Stimulated activated CD4-positive, alpha-beta T cell treated with anti-CD3 and anti-CD28 coated beads, Interleukin-4, amount 100 ng/mL, for 24 hours (primary cell): ENCODE measurements at places on chromosomes 7 and 10.

GRCh38 chr7:118615-119391 is 73.6 kb upstream of the FAM20C start:
- no peak for DNase-seq

GRCh38 chr10:84820120-84820519 is 491.7 kb downstream of the CCSER2 start:
- no peak for DNase-seq

DNA sequence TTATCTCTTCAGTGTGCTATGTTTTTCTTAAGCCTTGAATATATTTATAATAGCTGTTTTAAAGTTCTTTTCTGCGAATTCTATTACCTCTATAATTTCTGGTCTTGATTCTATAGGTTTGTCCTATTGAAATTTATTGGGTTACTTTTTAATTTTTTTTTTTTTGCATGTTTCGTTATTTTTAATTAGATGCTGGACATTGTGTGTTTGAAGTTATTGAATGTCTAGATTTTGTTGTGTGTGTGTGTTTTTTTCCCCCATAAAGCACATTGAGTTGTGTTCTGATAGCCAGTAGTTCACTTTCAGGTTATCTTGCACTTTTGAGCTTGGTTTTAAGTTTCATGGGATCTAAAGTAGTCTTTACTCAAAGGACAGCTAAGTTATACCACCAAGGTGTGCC is 394.9 kb downstream of the RPS24 start:
- DNase-seq = no peak

GRCh38 chr7:7932553-7932952 is 36.0 kb upstream of the GLCCI1 start:
- DNase-seq = no peak

GRCh38 chr7:41446606-41447449 is 256.1 kb downstream of the INHBA start:
- DNase-seq = no peak

GRCh38 chr10:82683945-82684344 is 809.0 kb downstream of the NRG3 start:
- no peak for DNase-seq

DNA sequence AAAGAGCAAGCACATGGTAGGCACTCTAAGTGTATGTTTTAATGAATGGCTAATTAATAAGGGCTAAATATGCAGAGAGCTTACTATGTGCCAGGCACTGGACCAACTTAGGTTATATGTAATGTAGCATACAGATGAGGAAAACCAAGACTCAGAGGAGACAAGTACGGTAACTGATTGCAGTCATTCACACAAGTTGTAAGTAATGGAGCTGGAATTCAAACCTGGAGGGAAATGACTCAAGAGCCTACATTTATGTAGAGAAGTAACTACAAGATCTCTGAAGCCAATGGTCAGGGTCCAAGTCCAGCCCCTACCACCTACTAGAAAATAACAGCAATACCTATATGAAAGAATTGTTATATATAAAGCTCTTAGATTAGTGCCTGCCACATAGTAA is 97.3 kb upstream of the KCNIP2 start:
- no peak for DNase-seq

DNA sequence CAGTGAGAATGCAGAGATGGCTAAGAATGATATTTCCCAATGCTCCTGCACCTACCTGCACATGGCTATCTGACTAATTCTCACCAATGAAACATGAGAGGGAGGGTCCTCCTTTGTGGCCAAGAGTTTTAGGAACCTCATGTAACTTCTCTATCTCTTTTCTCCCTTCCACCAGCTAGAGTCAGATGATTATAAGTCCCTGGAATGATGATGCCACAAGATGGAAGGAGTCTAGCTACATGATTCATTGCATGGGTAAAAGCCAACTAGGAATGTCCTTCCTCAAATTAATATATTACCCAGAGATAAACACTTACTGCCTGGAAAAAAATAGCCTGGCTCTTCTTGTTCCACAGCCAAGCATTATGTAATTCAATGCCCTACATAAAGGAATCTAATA is 55.1 kb upstream of the AASS start:
- DNase-seq = no peak

DNA sequence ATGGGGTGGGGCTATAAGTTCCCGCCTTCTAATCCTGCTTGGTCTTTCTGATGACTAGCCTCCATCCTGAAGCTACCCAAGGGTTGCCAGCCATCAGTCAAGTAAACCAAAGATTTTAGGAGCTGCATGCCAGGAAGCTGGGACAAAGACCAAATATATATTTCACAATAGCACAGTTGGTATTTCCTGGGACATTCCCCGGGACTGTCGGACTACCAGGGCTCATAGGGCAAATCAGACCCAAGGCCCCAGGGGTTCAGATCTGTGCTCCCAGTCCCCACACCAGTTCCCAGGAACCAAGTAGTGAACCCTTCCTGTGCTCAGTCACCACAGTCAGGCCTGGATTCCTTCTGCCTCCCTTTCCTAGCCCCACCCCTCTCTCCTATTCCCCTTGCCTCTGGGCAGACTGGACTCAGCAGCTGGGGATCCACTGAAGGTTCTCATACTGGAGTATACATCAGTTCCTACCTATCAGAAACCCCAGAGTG is 5.7 kb upstream of the CXCL12 start:
- no peak for DNase-seq

DNA sequence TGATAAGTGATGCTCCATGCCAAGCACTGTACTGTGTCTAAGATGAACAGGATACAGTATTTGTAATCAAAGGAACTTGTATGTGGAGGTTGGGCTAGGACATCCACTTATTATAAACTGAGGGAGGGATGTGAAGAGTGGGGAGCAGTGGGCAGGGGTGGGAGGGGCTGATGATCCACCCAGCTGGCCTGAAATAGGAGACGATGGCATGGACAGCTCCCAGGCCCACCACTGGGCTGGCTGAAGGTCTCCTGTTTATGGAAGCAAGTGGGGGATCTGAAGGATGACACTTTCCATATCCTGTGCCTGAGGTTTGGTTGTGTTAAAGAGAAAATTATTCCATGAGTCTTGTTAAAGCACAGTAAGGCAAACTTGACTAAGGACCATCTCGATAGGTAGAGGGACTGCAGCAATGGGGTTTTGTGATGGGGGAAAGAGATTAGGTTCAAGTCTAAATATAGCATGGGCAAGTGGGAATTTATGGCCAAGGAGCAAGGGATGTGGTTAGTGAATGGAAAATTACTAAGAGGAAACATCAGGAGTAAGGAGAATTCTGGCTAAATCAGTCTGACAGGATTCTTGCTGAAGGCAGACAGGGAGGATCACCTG is 124.6 kb downstream of the CCNY start:
- DNase-seq = no peak

DNA sequence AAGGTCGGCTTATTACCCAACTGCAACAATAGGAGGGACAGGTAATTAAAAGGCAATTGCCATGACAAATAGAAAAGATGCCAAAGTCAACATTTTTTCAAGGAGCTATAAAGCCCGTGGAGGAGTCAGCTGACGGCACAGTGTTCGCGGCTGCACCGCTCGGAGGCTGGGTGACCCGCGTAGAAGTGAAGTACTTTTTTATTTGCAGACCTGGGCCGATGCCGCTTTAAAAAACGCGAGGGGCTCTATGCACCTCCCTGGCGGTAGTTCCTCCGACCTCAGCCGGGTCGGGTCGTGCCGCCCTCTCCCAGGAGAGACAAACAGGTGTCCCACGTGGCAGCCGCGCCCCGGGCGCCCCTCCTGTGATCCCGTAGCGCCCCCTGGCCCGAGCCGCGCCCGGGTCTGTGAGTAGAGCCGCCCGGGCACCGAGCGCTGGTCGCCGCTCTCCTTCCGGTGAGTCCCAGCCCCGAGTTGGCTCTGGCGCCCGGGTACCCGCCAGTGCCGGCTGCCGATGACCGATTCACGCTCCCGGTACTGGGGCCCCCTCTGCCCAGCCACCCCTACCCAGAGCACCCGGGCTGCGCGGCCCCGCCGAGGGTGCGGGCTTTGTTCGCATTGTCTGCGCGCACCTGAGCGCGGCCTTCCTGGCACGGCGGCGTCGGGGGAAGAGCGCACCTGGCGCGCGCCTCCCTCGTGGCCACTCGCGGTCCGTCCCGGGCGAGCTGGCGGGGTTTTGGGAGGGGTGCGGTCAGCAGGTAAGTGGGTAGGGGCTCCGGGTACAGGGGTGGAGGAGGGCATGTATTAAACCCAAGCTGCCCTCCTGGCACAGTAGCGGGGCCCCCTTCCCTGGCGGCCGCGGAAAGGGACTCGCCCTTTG is at the start of gene VWA2:
TSS of gene VWA2 (plus strand) at position 138 of the 877 bp plus-strand sequence. CDS start 9,460 bp downstream, outside the sequence.
- DNase-seq = no peak

DNA sequence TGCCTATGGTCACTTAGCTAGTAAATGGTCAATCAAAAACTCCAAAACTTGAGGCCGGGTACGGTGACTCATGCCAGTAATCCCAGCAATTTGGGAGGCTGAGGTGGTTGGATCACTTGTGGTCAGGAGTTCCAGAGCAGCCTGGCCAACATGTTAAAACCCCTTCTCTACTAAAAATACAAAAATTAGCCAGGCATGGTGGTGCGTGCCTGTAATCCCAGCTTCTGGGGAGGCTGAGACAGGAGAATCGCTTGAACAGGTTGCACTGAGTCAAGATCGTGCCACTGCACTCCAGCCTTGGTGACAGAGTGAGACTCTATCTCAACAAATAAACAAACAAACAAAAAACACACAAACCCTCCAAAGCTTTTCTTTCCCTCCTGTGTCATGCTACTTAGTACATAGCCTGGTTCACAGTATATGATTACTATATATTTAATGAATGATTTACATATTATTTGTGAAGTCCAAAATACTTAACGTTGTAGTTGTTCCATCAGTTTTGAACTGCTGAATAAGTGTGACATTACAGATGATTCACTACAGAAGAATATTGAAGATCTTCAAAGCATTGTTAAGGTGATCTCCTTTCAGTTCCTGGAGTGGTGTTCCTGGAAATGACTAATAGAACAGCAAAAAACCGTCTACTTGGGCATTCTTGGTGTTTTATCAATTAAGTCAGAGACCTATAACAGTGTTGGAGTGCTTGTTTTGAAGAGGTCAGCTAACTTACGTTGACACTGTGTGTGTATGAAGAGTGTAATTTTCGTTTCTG is 72.9 kb downstream of the ADK start:
- no peak for DNase-seq
